ENCODE measurements at places on chromosomes 7 and 10.

DNA sequence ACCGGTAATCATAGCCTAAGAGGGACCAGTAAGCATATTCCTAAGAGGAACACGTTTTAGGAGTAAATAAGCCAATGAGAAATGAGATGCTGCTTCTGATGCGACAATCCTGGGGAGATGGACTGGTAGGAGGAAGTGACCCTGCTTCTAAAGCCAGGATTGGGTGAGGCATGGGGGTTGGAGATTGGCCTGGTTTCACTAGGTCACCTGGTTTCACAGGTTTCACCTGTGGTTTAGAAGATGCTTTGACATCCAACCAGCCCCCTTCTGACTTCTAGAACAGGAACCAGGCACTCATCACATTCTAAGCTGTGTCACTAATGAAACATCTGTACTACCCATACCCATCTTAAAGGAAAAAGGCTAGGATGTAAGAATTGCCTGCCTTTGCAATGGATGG is 53.0 kb upstream of the BAMBI start:
- DNase-seq, result no peak

DNA sequence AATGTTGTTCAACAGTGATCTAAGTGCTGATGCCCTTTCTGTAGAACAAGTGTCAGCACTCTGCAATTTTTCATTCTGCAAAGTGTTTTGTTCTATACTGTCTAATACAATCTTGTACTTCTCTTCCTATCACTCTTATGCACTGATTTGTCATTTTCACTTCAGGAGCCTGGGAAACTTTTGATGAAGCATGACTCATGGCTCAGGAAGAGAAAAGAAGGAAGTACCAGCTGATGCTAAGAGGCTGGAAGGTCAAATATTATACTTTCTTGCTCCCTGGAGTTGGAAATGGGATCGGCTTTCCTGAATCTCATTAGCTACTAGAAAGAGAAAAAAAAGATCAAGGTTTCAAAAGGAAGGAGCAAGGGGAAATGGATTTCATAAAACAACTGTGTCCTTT is 45.8 kb downstream of the DGKI start:
- DNase-seq, result no peak

DNA sequence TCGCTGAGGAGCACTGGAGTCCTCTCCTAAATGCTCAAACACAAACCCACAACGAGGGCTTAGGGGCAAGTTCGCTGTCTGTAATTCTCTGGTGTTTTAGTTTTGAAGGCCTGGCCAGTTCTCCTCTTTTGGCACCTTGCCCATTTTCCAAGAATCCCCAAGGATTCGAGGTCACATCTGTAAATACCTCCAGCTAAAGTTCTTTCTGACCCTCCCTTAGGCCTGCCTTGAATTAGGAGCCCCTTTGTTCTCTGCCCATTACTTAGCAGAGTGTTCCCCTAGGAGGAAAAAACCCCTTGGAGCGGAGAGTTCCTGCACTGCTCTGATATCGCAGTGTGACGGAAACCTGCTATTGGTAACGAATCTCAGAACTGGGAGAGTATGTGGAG is 743 bp upstream of the PYROXD2 start:
- no peak for DNase-seq

DNA sequence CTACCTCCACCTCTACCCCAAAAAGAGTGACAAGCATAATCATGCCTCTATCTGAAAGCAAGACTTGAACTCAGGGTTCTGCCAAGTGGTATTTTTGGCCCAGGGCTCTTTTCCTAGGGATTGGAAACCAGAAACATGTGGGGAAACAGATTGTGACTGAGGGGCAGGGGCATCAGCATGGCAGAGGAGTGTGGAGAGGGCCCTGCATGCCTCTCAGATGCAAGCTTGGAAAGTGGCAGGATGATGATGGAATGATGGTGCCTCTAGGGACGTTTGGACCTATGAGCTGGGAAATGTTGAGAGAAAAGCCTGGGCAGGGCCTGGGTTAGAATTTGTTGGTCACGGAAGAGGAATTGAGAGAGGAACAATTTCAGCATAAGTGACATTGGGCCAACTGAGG is 78.4 kb upstream of the LEP start:
- no peak for DNase-seq

- DNase-seq, result no peak
Measured at GRCh38 chr10:126315494-126316177, 72.6 kb downstream of the ADAM12 start.

- DNase-seq, result peak; percentile 8
Measured at GRCh38 chr10:132105302-132105995, 39.7 kb downstream of the JAKMIP3 start.

DNA sequence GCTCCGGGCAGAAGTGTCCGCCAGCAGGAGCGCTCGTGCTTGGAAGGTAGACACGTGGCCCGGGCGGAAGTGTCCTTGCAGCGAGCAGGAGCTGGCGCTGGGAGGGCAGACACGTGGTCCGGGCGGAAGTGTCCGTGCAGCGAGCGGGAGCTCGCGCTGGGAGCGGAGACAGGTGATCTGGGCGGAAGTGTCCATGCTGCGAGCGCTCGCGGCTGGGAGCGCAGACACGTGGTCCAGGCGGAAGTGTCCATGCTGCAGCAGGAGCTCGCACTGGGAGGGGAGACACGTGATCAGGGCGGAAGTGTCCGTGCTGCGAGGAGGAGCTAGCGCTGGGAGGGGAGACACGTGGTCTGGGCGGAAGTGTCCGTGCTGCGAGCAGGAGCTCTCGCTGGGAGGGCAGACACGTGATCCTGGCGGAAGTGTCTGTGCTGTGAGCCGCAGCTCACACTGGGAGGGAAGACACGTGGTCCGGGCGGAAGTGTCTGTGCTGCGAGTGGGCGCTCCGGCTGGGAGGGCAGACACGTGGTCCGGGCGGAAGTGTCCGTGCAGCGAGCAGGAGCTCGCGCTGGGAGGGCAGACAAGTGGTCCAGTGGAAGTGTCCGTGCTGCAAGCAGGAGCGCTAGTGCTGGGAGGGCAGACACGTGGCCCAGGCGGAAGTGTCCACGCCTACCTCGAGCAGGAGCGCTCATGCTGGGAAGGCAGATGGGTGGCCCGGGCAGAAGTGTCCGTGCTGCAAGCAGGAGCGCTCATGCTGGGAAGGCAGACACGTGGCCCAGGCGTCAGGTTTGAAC is 41.1 kb upstream of the PRKAR1B start:
- no peak for DNase-seq

GRCh38 chr7:115040495-115040894 is 118.6 kb downstream of the MDFIC start:
- DNase-seq, result no peak

- no peak for DNase-seq
Measured at GRCh38 chr10:90126256-90126595, 424.8 kb downstream of the KIF20B start.

GRCh38 chr7:49638166-49638565 is 135.3 kb upstream of the VWC2 start:
- no peak for DNase-seq

- DNase-seq, result no peak
Measured at GRCh38 chr7:112159351-112159750, 46.8 kb downstream of the DOCK4 start.

DNA sequence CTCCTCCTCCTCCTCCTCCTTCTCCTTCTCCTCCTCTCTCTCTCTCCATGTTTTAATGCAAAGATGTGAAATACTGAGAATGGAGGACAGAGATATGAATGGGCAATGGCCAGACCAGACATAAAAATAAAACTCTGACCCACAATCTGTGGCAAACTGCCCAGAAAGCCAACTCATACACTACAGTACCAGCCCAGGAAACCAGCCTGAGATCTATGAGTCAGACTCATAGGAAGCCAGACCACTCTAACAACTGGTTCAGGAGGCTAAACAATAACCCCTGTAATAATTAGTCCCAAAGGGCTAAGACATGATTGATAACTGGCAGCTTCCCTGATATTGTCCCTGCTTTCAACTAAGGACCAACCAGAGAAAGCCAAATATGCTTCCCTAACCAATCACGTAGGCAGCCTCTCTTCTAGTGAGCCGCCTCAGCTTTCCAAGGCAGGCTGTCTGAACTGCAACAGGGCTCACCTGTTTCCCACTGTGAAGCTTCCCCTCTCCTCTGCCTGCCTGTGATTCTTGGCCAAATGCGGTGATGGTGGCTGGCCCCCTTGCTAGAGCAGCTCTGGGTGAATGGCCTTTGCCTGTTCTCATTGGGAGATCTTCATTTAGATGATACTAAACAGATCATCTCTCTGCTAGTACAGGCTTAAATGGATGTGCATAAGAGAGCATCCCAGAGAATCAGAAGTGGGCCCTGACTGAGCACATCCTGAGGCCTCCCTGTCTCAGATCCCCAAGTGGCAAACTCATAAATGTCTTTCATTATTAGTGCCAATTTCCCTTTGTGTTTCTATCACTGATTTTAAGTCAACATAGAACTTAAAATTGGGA is 817.6 kb downstream of the TNS3 start:
- DNase-seq, result no peak

- no peak for DNase-seq
Measured at GRCh38 chr10:77531441-77532001, 106.1 kb downstream of the KCNMA1 start.

DNA sequence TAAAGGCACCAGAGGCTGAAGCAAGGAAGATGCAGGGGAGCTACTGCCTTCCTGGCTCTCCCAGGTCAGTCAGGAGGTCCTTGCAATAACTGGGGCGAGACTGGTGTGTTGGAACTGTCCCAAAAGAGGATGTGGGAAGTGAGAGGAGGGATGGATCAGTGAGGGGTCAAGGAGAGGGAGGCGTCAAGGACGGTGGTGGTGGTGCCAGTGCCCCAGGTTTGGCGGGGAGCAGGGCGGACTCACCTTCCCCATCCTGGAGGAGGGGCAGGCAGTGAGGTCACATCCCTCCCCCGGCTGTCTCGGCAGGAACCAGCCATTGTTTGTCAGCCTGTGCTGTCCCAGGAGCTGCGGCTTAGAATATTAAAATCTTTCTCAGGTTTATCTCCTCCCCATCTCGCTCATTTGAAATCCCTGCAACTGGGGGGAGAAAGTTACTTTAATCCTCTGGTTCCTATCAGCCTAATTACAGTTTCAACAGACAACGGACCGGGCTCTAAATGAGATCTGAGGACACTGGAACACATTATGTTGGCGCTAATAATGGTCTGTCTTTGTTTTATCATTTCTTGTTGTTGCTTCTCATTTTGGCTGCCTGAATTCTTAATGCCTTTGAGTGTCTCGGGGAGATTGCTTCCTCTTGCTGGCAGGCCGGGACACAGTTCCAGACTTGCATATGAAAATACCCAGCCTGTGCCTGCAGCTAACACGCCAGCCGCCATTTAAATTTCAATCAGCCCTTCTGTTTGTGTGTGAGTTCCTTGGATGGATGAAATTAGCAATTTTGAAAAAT is 387.5 kb downstream of the RPS24 start:
- no peak for DNase-seq

DNA sequence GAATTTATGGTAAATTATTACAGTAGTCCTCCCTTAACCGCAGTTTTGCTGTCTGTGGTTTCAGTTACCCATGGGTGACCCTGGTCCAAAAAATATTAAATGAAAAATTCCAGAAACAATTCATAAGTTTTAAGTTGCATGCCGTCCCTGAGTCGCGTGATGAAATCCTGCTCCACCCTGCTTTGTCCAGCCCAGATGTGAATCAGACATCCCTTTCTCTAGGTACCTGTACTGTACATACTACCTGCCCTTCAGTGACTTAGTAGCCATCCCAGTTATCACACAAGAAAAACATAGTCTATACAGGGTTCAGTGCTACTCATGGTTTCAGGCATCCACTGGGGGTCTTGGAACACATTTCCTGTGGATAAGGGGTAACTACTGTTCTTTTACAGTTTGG is 20.5 kb upstream of the RHEB start:
- DNase-seq, result no peak

GRCh38 chr7:107989618-107990373 is 13.2 kb downstream of the LAMB1 start:
- no peak for DNase-seq

GRCh38 chr10:70856454-70856853 is 31.9 kb downstream of the PCBD1 start:
- no peak for DNase-seq

DNA sequence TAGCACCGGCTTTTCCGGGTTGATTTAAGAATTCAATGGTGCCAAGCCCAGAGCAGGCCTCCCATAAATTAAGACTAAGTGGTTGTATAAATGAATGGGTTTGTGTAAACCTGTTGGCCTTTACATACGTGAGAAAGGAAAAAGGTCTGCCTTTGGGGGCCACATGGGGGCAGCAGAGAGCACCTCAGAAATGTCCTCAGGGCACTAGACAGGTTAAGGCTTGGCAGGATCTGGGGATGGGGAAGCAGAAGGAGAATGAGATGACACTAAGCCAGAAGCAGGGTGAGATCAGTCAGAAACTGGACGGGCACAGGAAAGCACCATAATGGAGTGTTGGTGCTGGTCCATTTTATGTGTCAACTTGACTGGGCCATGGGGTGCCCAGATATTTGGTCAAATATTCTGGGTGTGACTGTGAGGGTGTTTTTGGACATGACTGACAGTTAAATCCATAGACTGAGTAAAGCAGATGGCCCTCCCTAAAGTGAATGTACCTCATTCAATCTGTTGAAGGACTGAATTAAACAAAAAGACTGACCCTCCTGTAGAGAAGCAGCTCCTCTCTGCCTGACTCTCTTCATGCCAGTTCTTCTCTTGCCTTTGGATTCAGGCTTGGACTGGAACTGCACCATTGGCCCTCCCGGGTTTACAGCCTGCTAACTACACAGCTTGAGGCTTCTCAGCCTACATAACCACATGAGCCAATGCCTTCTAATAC is 58.9 kb downstream of the FRMPD2 start:
- DNase-seq, result peak; percentile 49

GRCh38 chr7:51354897-51355296 is 38.3 kb upstream of the COBL start:
- DNase-seq, result no peak

GRCh38 chr7:29627631-29628030 is 64.0 kb downstream of the PRR15 start:
- no peak for DNase-seq

DNA sequence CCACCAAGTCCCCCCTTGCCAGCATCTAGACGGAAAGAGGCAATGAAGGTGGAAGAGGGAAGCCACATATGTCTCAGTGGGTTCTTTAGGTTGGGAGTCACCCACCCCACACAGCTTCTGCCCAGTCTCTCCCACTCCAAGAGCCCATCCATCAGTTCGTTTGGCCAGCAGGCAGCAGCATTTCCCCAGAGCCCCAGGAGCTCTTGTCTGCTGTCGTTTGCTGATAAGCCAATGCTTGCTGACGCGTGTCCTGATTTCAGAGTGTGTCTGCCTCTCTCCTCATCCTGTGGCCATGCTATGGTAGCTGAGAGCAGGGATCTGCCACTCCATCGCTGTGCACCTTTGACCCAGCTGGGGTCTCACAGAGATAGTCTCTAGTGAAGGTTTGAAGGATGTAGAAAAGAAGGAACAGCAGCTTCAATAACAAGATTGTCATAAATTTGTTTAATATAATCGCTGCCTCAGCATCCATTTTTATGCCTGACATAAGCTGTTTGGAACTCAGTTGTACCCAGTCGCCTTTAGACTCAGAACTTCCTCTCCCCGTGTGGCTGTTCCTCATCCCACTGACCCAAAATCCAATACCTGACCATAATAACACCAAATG is 39.4 kb upstream of the GDF10 start:
- no peak for DNase-seq

GRCh38 chr10:27413831-27414348 is 90.2 kb upstream of the RAB18 start:
- DNase-seq, result no peak

GRCh38 chr7:127895814-127896280 is 135.4 kb downstream of the LRRC4 start:
- no peak for DNase-seq

GRCh38 chr7:12670000-12670729 is 17.3 kb upstream of the ARL4A start:
- no peak for DNase-seq

GRCh38 chr10:46236941-46237681 is 49.7 kb upstream of the ANTXRL start:
- peak; percentile 3 for DNase-seq

GRCh38 chr7:138698281-138698680 is 2.9 kb downstream of the SVOPL start:
- no peak for DNase-seq
